GM04503 (cell line): ENCODE measurements at places on chromosomes 5 and 9.

GRCh38 chr5:16437977-16438376 is 27.6 kb downstream of the ZNF622 start:
- no peak for DNase-seq

DNA sequence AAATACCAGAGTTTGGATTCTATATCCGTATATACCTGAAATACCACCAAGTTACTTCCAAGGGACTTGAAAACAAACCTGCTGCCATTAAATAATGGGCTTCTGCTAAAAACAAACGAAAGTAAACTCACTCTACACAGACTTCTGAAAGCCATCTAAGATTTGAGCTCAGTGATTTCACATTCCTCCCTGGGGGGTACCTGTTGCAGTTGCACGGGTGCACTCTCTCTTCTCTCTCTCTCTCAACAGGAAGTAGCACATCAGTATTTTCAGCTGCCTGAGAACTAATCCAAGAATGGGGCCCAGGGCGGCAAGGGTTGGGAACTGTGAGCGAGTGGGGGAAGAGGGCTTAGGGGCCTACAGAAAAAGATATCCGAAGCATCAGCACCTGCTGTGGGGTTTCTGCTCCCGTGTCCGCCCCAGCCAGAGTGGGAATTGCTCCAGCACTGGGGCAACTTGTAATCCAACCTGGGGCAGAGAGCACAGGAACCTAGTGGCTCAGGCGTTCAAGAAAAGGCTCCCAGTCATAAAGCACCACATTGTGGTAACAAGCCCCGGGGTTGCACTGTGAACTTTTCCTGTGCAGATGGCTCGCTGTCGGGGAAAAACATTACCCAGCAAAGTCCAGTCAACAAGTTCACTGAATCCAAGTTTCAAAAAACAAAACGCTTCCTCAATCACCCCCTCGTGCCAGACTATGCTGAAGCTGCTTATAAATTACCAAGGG is 99.8 kb downstream of the EFNA5 start:
- DNase-seq = no peak

GRCh38 chr5:141863569-141864178 is 14.5 kb downstream of the PCDH1 start:
- no peak for DNase-seq

GRCh38 chr5:15992918-15993317 is 186.7 kb downstream of the MARCHF11 start:
- no peak for DNase-seq

- DNase-seq = no peak
These were observed 20.7 kb downstream of the ITGA2 start for GRCh38 chr5:53009816-53010215.

GRCh38 chr5:65440456-65440855 is 41.3 kb downstream of the ADAMTS6 start:
- no peak for DNase-seq

DNA sequence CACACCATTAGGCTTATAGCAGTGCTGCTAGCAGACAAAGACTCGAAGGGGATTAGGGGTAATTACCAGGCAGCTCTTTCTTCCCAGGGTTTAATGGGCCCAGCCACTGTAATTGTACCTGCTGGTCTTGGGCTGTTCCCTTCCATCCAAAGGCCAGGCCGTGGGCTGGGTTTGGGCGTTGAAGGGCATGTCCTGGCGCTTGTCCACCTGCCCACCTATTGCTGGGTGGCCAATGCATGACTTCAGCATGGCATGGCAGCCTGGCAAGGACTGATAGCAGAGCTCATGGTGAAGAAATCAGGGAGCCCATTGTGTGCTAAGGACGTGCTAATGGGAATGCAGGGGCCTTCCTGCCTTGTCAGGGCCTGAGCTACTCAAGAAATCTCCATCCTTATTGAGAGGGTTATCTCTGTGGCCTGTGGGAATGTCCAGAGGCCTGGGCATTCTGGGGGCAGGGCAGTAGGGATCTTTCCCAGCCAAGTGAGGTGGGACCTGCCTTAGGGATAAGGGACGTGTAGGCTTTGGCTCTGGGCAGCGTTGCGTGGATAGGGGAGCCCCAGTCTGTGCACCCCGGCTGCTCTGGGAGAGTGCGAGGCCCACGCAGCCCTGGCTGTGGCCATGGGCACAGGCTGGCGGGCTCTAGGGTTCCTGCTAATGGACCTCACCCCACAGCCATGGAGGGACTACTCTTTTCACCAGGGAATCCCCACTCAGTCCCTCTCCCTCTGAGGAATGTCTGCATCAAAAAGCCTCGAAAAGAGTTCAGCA is 116.1 kb upstream of the PITX1 start:
- no peak for DNase-seq

GRCh38 chr9:124146031-124146561 is 111.7 kb upstream of the NEK6 start:
- no peak for DNase-seq

- DNase-seq = no peak
These were observed 56.8 kb upstream of the TEX48 start for GRCh38 chr9:114738581-114739316.

DNA sequence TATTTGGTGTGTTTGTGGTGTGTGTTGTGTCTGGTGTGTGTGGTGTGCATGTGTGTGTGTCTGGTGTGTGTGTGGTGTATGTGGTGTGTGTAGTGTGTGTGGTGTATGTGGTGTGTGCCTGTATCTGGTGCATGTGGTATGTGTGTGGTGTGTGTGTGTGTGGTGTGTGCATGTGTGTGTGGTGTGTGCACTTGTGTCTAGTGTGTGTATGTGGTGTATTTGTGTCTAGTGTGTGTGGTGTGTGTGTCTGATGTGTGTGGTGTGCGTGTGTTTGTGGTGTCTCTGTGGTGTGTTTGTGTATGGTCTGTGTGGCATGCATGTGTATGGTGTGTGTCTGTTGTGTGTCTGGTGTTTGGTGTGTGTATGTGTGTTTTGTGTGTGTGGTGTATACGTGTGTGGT is 71.1 kb downstream of the CACNA1B start:
- DNase-seq = no peak
